Smooth muscle cell of the brain vasculature (primary cell): ENCODE measurements at places on chromosomes 13 and 19.

DNA sequence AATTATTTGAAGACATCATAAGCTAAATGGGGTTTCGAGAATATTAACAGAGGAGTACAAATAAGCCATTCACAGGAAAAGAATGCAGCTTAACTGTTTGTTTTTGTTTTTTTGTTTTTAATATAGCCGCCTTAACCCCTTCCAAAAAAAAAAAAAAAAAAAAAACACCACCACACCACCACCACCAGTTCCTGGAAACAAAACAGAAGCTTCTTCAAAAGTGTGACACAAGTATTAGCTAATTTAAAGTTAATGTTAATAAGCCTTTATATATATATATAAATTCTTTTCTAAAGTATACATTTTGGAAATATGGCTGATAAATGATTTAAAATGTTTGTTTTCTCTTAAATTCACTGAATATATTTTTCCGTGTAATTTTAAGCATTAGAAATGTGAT lies 1.4 kb downstream of the RAP2A start:
- no peak for DNase-seq

DNA sequence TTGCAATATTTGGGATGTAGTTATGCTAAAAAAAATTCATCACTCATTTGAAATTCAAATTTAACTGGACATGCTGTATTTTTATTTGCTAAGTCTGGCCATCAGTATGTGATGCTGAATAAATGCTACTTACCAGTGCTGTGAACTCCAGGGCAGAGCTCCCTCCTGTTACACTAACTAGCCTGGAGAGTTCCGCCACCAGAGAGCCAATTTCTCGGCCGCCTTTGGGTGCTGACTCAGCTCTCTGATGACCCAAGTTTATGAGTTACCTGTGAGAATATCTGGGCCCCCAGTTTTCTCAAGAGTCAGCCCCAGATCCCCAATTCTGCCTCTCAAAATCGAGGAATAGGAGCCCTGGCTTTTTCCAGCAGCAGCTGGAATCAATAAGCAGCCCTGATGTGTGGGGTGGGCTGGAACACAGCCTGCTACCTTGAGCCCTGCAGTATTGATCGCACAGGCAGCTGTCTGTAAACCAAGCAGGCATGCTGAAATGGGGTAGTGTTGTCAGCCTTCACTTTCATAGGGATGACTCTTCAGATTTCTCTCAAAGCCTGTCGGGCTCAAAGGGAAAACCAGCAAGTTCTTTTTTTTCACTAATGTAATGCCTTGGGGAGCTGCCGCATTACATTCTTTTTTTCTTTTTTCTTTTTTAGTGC lies 113.7 kb downstream of the DNAJC15 start:
- no peak for DNase-seq

GRCh38 chr13:75993823-75994222 lies 357.7 kb downstream of the LMO7 start:
- no peak for DNase-seq

GRCh38 chr19:54255105-54255775 lies 1.8 kb downstream of the LILRB5 start:
- no peak for DNase-seq
